ENCODE measurements at places on chromosomes 3 and 15.

GRCh38 chr3:162338514-162338913 lies 841.9 kb downstream of the OTOL1 start:
- DNase-seq: no peak

GRCh38 chr15:39729500-39729899 lies 53.1 kb downstream of the FSIP1 start:
- no peak for DNase-seq

DNA sequence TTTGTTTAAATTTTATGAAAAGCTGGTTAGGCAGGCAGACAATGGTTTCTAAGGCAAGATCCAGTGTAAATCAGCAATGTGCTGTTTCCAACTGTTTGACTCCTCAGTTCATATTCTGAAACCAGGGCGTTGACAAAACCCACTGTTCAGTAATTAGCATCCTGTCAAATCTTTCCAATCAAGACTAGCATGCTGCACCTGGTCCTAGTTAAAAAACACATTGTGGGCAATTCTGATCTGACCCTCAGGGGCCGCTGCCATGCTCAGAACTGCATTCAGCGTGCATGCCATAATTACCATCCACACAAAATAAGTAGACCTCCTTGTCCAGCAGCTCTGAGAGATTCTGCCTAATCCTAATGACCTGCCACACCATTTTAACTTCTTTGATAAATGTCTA lies 20.9 kb upstream of the RBP1 start:
- DNase-seq: no peak

- no peak for DNase-seq
Observed at GRCh38 chr3:1600206-1600605, 498.5 kb upstream of the CNTN4 start.

GRCh38 chr3:18649666-18650363 lies 224.7 kb upstream of the SATB1 start:
- DNase-seq: no peak

- DNase-seq: no peak
Observed at GRCh38 chr3:192244591-192244990, 482.8 kb downstream of the FGF12 start.

DNA sequence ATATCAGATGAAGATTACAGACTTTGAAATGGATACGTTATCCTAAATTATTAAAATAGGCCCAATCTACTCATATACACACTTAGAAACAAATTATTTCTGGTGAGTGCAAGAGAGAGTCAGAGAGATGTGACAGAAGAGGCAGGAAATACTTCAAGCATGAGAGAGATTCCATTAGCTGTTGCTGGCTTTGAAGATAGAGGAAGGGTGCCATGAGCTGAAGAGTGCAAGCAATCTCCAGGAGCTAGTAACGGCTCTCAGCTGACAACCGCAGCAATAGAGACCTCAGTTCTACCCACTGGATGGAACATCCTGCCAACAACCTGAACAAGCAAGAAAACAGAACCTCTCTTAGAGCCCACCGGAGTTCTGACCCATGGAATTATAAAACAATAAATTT lies 270.7 kb upstream of the SLITRK3 start:
- no peak for DNase-seq

DNA sequence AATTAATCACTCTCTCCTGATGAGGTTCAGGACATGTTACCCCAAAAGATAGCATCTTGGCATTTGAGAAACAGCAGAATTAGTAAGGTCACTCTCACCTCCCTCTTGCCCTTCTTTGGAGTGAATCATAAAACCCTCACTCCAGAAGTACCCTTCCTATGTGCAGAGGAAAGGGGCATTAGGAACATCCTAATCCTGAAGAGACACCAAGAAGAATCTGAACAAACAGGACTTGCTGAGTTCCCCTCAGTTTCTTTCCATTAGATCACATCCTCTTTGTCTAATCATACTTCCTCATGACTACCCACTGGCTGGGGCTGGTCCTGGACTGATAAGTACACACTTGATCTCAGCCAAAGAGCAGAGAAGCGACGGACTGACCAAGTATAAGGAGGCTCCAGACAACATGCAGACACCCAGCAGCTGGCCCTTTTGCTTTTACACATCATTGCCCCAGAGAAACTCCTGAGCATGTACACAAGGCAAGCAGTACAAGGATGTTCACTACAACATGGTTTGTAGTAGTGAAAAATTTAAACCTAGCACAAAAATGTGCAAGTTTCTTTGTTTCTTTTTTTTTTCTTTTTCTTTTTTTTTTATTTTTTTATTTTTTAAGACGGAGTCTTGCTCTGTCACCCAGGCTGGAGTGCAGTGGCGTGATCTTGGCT lies 15.0 kb upstream of the TM6SF1 start:
- DNase-seq: no peak

- DNase-seq: no peak
Observed at GRCh38 chr3:5122741-5123706, 932 bp downstream of the ARL8B start.

DNA sequence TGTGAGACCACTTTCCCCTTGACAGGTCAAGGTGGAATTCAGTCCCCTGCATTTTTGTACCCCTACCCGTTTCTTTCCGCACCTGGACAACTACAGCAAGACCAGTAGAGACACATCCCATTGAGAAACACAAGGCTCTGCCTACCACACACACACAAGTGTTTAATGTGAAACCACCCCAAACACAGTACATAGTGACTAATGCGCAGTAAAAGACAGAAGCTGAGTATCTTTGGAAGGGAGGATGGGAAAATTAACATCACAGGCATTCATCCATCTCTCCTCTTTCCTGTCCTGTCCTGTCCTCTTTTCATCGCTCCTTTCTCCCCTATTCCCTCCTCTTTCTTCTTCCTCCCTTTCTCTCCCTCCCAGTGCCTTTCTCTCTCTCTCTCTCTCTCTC lies 64.8 kb downstream of the SCN11A start:
- DNase-seq: no peak

- DNase-seq: no peak
Observed at GRCh38 chr3:1421577-1421976, 328.8 kb downstream of the CNTN6 start.

DNA sequence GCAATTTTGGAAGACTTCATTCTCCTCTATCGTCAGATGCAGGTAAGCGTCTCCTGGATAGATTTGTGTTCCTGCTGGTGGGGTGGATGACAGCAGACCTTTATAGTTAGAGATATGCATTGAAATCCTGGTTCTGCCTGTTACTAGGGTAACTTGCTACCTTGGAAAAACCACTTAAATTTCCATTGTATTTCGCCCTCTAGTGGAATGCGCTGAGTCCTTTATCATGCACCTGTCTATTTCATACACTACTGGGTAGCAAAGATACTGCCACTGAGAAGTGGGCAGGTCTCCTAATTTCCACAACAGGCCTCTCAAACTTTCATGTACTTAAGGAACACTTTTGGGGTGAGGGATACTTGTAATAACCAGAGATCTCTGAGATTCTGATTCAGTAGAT lies 209.5 kb upstream of the SUCLG2 start:
- no peak for DNase-seq

DNA sequence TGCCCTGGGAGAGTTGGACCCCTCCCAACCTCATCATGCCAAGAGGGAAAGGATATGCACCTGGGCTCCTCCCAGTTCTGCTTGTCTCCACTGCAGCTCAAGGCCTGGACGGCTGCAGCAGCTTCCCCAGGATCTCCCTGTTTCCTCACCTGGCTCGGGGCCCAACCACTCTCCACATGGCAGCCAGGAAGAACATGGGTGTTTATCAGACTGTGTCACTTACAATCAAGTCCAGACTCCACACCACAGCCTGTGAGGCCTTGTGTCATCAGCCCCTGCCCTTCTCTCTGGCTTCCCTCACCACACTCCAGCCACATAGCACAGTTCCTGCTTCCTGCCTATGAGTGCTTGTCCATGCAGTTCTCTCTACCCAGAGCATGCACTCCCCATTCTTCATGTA lies 534.4 kb downstream of the EPHB1 start:
- DNase-seq: no peak

- no peak for DNase-seq
Observed at GRCh38 chr3:118817748-118818165, 216.9 kb downstream of the IGSF11 start.

- no peak for DNase-seq
Observed at GRCh38 chr3:72102112-72102616, 317.2 kb upstream of the PROK2 start.

DNA sequence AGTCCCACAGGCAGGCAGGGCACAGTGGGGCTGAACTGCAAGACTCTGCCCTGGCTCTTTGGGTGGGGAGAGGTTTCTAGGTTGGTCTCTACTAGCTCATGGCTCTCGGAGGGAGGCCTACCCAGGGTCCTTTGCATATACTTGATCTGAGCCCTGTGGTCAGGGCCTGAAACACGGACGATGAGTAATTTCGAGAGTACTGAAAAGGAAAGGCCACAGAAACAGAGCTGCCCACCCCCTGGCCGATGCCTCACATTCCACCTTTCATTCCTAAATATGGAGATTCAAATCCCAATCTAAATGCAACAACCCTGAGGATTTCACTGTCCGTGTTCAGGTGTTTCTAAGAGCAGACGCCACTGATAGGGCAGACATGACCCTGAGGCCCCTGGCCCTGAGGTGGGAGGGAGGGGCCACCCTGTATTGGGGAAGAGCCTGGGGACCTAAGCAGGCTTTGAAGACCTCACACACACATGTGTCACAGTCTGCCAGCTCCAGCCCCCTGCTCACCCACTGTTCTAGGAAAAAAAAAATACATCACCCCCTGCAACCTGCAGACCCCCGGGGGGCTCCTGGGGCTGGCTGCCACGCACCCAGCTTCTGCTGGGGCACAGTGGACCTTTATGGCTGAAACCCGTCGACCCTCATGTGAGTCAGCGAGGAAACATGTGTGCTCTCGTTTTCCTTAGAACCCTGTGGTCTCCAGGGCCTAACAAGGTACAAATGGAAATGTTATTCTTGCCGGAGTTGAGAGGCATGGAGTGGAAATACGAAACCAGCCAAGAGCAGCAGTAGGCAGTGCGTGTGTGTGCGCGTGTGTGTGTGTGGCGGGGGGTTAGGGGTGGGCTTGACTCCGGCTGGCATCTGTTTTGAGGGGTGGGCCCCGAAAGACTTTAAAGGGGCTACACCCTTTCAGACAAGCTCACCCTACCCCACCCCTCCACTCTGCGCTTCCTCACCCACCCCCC lies 112.7 kb downstream of the CHSY1 start:
- DNase-seq: no peak

DNA sequence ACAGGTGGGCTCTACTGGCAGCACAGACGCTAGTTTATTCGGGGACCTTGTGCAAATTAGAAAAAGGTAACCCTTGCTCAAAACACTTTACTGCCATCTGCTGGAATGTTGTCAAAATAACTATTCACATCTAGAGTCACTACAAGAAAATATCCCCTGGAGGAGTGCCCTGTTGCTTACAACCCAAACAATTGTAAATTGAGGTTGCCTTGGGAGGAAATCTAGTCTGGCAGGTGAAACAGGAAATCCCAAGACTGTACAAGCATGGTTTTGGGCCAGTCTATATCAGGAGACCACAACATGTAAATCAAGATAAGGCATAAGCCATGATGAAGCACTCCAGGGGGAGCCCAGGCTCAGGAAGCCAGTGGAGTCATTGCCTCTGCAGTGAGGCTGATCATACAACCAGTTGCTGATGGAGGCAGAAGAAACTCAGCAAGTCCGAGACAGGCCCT lies 136.8 kb upstream of the ACP3 start:
- no peak for DNase-seq

GRCh38 chr3:73061416-73061815 lies at the start of gene EBLN2:
Gene EBLN2 (plus strand): TSS chr3:73061659. CDS start chr3:73062082, 423 bp downstream.
- no peak for DNase-seq

DNA sequence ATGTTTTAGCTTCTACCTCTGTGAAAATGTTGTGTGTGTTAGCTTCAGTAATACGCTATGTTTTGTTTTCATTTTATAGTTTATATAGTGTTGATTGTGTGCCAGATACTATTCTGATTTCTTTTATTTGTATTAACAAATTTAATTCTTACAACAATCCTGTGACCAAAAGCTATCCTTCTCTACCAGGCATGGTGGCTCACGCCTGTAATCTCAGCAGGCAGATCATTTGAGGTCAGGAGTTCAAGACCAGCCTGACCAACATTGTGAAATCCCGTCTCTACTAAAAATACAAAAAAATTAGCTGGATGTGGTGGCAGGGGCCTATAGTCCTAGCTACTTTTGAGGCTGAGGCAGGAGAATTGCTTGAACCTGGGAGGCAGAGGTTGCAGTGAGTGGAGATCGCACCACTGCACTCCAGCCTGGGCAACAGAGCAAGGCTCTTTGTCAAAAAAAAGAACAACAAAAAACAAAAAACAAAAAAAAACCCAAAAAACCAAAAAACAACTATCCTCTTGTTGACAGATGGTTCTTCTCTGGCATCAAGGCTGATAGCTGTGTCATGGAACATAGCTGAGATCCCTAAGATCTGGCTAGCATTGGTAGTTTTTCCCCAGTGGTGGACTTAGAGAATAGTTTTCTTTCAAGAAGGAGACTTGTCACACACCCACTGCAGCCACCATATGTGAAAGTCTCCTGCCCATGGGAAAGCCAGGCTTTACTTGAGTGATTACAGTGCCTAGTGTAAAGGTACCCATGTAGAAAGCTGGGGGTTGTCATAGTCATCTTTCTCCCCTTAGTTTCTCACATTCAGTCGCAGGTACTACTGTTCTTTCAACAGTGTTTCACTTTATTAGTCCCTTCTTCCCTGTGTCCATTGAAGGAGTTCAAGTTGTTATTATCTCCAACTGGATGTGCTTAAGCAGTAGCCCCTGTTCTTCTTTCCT lies 116.5 kb downstream of the UBE2E2 start:
- DNase-seq: no peak

GRCh38 chr3:50121072-50122032 lies 32.6 kb downstream of the RBM5 start:
- DNase-seq: no peak

DNA sequence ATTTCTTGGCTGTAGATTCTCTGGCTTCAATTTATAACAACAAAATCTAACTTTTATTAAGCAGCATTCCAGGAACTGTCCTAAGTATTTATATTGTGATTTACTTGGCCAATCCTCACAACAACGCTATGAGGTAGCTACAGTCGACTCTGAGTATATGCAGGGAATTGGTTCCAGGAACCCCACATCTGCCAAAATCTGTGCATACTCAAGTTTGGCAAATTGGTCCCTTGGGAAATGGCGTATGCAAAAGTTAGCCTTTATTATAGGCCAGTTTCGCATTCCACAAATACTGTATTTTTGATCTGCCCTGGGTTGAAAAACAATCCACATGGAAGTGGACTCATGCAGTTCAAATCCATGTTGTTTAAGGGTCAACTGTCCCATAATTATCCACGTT lies 53.9 kb downstream of the RAP2B start:
- DNase-seq: no peak

- DNase-seq: no peak
Observed at GRCh38 chr15:62071711-62072308, 5.0 kb downstream of the C2CD4A start.

DNA sequence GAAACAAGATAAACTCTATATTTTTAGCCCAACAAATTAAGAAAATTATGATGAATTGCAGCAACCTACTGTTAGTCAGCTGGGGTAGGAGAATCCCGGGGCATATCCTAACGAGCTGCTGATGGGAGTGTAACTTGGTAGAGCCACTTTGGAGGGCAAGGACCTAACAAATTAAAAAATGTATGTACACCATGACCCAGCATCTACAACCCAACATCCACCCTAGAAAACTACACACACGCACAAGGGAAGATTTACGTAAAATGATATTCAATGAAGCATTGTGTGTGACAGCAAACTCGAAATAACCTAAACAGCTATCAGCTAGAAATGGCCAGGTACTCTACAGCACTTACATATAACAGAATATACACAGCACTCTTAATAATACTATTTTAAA lies 1.9 kb downstream of the BCL2A1 start:
- no peak for DNase-seq

- no peak for DNase-seq
Observed at GRCh38 chr3:124413989-124414598, 316.2 kb upstream of the UMPS start.

GRCh38 chr15:46941241-46941640 lies 776.1 kb upstream of the SEMA6D start:
- no peak for DNase-seq
